Stimulated activated CD8-positive, alpha-beta memory T cell treated with anti-CD3 and anti-CD28 coated beads, Interleukin-7, amount 100 ng/mL, for 48 hours (primary cell): ENCODE measurements at places on chromosomes 2 and 18.

DNA sequence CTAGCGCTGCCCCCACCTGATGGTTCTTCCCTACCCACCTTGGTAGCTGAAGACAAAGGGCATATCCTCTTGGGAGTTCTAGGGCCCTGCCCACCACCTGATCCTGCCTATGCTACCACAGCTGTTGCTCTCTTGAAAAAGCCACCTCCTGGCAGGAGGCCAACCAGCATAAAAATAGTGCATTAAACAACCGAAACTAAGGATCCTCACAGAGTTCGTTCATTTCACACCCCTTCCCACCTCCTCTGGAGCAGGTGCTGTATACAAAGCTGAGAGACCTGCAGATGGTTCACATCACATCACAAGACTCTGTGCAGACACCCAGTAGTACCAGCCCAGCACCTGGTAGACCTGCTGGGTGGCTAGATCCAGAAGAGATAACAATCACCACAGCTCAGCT is 1348.0 kb upstream of the TMEFF2 start:
- no peak for DNase-seq

- DNase-seq, result no peak
Observed at GRCh38 chr2:26230806-26231205, 13.6 kb downstream of the HADHA start.

- no peak for DNase-seq
Observed at GRCh38 chr2:49174750-49175149, 20.4 kb upstream of the FSHR start.

- no peak for DNase-seq
Observed at GRCh38 chr2:15728245-15728938, 136.7 kb downstream of the DDX1 start.

GRCh38 chr2:209125291-209125690 is 298.6 kb upstream of the MAP2 start:
- DNase-seq, result no peak

- DNase-seq, result no peak
Observed at GRCh38 chr2:11691076-11691660, 21.2 kb upstream of the NTSR2 start.

DNA sequence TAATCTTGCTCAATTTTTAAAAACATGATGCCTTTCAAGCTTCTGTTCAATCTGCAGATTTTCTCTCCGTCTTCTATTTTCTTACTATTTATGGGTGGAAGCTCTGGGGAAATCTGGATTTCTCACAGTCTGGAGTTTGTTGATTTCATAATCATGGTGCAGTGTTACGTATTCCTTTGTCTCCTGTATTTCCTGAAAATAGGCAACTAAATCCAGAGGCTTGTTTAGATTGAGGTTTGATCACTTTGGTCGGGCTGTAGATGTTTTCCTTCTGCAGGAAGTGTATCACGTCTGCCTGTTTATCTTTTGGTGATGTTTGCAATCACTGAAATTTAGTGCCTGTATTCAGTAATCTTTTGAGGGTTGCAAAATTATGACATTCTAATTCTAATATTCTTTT is 487.7 kb downstream of the LRRTM4 start:
- DNase-seq, result no peak

DNA sequence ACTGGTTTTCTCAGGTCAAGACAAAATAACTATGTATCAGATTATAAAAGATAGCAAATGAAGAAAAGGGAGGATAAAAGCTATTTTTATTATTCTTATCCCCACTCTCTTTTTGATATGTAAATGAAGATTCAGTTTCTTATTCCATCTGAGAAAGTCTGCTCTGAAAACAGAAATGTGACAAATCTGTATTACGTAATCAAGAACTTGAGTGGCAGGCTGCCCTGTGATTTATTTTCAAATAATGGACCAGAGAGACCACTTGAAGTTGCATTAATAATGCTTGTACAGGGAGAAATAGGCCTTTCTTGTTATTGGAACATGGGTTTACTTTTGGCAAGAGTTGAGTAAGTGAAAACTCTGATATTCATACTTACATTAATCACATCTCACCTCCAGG is 727.4 kb downstream of the DPP10 start:
- DNase-seq, result no peak

- DNase-seq, result no peak
Observed at GRCh38 chr2:167942366-167943081, 304.9 kb downstream of the STK39 start.

- no peak for DNase-seq
Observed at GRCh38 chr18:13441736-13442135, 223.2 kb downstream of the LDLRAD4 start.
